ENCODE measurements at places on chromosomes 7 and 10. TPM values are rescaled to one million over a fixed set of nuclear protein-coding genes. Genes with fewer than 3 reads are reported as not detected.

- no peak for DNase-seq
Observed at GRCh38 chr7:491292-491957, 28.2 kb downstream of the PDGFA start.

GRCh38 chr10:36469585-36469984 lies 655.8 kb upstream of the ANKRD30A start:
- DNase-seq = no peak

The SEMA3C gene
- 147 TPM for total RNA-seq

The GPR15LG gene
- total RNA-seq = 3.1 TPM

GRCh38 chr10:102948176-102948575 lies 30.1 kb downstream of the CNNM2 start:
- DNase-seq = no peak

GRCh38 chr10:38093816-38094157 lies 350 bp upstream of the ZNF37A start:
- DNase-seq = no peak

The TTYH3 gene
- 30.1 TPM for total RNA-seq

DNA sequence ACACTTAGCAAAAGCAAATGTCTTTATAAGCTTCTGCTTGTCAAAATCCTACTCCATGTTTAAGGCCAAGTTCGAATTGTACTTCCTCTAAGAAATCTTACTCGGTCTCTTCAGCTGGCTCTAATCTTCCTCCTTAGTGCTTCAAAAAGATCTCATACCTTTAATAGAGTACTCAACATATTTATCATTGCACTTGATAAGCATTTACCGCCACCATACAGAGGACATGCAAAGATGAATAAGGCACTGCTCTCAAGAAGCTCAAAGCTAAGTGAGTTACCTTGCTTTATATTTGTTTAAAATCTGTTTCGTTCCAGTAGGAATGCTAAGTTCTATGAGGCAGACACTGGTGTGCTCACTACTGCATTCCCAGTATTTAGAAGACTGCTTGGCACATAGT lies 61.9 kb upstream of the DNAJB12 start:
- DNase-seq = no peak

- DNase-seq = no peak
Observed at GRCh38 chr10:12489806-12490205, 140.5 kb downstream of the CAMK1D start.

The NODAL gene
- total RNA-seq = not detected

DNA sequence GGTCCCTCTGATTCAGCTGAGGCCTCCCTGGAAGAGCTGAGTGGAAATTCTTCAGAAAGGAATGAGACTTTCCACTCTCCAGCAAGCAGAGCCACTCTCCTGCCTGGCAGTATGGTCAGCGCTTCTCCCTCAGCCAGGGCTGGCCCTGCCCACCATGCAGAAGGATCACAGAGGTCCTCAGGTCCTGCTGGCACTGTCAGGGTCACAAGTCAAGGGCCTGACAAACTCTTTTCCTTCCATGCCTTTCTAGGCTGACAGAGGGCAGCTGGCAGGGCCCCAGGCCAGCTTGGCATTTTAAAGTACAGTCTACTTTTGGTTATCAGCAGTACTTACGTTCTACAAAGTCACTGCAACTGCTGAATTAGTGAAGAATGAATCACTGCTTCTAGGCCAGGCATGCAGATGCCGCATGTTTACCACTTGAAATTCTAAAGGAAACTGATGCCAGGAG lies 119.3 kb upstream of the FRMD4A start:
- no peak for DNase-seq

DNA sequence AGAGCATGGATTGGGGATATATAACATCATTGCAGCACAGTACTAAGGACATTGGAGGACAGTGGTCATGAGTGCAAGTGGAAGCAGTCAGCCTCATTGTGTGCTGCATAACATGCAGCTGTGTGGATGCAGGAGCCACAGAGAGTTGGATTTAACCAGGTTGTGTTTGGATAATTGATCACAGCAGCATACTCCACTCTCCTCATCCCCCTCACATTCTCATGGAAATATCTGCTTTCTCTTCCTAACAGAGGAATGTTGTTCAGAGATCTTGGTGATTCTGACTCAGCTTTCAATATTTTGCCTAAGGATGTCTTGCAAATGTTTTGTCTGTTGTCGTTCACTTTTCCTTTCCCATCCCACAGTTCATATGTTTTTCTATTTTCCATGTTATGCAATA lies 31.8 kb upstream of the LSM8 start:
- DNase-seq = no peak

GRCh38 chr7:99090771-99091542 lies 53.0 kb downstream of the SMURF1 start:
- DNase-seq = no peak

GRCh38 chr10:99880080-99880835 lies 97.8 kb downstream of the ABCC2 start:
- DNase-seq = no peak

DNA sequence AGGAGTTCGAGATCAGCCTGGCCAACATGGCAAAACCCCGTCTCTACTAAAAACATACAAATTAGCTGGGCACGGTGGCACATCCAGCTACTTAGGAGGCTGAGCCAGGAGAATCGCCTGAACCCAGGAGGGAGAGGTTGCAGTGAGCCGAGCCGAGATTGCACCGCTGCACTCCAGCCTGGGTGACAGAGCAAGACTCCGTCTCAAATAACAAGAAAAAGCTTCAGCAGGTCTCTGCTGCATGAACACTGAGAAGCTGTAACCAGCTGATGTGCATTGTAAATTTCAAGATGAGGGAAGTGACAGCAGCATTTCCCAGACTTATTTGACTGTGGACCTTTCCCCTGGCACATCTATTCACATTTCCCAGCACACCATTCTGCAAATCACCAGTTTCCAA lies 222.0 kb downstream of the CALN1 start:
- no peak for DNase-seq

The ICA1 gene
- total RNA-seq = 51.0 TPM

DNA sequence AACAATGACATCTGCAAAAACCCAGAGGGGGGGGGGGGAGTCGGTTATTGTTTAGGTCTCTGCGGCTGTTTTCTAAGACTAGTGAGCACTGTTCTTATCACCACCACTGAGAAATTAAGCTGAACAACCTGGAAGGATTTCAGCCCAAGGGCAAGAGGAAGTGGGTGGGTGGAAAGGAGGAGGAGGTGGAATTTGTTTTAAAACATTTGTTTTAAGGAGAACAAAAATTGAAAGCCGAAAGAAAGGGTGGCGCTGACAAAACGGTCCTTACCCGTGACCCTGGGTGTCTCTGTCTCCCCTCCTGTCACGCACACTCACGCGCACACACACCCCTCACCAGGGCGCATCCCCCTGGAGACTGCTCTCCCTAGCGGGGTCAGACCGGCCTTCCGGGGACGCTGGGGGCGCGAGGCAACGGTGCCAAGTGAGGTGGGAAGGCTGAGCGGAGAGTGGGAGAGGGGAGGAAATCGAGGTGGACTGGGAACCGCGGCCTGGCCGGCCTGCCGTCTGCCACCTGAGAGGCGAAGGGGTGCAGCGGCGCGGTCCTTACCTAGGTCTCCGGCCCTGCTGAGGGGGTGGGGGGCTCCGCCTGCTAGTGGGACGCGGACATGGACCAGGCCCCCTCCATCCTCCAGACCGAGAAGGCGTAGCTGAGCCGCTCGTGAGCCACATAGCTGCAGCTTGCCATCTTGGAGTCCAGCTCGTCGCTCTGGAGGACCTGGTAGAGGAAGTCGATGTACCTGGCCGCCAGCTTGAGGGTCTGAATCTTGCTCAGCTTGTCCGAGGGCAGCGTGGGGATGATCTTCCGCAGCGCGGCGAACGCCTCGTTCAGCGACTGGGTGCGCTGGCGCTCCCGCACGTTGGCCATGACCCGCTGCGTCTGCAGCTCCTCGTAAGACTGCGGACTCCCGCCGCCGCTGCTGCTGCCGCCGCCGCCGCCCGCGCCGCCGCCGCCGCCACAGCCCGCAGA lies 1.0 kb downstream of the TWIST1 start:
- DNase-seq = no peak

The PDK4 gene
- total RNA-seq = 61.3 TPM

- no peak for DNase-seq
Observed at GRCh38 chr10:6048281-6049030, 13.7 kb downstream of the IL2RA start.

DNA sequence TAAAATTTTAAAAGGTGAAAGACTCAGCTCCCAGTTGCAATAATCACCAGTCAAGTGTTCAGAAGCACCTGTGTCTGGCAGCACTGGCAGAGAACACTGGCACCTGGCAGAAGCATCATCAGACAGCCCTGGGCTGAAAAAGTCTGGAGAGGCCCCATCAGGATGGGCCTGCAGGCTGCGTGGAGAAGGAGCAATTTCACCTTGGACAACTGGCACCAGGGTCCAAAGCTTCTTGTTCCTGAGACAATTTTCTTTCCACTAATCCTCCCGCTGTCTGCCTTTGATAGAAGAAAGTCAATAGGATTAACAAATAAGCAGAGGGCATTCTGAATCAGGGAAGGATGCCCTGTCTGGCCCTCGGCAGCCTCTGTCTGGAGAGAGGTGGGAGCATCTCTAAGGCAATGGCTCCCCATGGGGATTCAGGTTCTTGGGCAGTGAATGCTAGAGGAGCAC lies 6.5 kb downstream of the COBL start:
- DNase-seq = no peak
